Stimulated activated CD4-positive, alpha-beta T cell treated with anti-CD3 and anti-CD28 coated beads, Interleukin-1b, Interleukin-23, amount 100 ng/mL, for 1 hour (primary cell): ENCODE measurements at places on chromosomes 3 and 15.

DNA sequence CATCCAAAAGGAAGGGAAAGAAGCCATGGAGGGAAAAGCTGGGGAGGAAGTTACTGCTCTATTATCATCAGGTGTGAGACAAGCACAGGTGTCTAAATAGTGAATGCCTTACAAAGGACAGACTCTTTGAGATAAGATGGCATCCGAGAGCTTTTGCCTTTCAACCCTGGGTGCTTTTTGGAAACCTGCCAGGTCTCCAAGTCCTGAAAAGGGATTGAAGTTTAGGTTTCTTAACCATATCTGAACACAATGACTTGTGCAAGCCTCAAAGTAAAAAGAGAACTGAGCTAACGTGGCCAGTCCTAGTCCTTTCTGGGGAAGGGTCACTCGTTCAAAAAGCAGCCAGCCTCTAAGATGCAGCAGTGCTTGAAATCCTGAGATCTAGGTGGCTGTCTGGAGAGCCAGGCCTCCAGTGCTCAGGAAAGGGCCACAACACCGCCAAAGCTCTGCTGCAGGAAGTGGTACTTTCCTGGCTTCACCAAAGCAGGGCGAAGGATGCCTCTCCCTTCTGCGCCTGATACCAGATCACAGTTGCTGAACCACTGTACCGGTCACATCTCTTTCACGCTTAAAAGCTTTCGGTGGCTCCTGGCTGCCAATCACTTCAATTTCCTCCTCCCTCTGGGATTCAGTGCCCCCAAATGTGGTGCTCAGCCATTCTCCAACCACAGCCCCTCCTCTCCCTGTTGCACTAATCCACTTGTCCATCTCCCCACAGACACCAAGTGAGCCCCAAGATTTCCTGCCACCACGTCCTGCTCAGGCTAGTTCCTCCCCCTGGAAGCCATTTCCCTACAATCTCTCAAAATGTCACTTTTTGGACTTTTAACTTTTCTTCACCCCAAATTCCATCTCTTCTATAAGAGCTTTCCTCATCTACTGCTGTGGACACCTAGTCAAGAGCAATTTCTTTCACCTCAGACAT, 104.1 kb upstream of the LPP start:
- DNase-seq = no peak

DNA sequence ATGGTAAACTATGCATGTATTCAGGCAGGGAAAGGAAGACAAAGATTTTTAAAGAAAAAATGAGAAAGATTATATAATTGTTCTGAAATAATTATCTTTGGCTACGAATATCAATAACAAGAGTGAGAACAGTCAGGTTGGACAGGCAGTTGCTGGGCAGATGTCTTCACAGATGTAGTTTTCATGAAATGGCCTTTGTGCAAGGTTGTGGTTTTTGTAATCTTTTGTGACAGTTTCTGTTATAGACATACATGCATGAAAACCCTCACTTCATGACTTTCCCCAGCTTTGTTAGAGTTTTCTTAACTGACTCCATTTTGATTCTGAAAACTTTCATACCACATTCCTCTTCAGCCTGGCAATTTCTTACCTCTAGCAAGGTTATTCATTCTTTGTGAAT, 34.9 kb upstream of the SLC25A36 start:
- no peak for DNase-seq

DNA sequence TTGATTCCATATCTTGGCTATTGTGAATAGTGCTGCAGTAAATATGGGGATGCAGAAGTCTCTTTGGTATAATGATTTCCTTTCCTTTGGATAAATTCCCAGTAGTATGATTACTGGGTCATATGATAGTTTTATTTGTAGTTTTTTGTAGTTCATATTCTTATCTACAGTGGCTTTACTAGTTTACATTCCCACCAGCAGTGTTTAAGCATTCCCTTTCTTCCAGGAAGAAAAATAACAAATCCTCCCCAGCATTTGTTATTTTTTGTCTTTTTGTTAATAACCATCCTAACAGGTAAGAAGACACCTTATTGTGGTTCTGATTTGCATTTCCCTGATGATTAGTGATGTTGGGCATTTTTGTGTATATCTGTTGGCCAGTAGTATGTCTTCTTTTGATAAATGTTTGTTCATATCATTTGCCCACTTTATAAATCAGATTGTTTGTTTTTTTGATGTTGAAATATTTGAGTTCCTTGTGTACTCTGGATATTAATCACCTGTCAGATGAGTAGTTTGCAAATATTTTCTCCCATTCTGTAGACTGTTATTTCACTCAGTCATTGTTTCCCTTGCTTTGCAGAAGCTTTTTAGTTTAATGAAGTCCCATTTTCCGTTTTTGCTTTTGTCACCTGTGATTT, 163.3 kb upstream of the THRB start:
- no peak for DNase-seq

DNA sequence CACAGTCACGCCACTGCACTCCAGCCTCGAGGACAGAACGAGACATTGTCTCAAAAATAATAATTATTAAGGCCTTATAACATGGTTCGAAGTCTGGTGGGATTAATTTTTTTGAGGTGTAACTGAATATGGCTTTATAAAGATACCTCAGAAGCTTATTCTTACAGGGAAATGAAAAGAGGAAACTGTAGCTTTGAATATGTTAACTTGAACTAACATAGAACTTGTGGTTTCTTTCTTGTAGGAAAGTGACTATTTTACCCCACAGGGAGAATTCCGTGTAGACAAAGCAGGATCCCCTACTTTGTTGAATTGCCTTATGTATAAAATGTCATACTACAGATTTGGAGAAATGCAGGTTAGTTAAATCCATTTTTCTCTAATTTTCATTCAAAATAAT, 96.3 kb downstream of the STT3B start:
- no peak for DNase-seq

DNA sequence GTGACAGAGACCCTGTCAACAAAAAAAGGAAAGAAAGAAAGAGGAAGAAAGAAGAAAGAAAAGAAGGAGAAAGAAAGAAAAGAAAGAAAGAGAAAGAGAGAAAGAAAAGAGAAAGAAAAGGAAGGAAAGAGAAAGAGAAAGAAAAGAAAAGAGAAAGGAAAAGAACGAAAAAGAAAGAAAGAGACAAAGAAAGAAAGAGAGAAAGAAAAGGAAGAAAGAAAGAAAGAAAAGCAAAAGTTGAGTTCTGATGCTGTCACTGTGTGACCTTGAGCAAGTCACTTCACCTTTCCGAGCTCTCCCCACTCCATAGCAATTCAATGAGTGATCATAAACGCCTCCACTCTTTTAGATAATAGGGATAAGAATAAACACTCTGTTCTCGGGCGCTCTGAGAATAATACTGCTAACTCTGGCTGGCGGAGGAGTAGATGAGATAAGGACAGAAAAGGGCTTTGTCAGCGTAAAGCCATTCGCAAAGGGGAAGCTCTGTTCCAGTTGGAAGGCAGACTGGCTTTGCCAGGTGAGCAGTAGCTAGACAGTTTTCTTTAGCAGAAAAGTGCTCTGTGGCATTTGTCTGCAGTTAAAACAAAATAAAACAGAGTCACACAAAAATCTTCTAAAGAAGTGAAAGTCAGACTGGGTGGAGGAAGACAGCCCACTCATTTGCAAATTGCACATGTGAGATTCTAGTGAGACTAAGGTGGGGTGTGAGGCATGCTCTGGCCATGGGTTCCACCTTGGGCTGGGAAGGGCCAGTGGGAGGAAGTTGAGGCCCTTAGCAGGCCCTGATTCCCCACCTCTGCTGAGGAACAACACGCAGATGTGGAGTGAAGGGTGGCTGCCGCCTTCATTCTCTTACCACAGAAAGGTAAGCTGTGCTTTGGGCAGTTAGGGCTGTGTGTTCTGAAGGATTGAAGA, 9.6 kb upstream of the FLNB start:
- DNase-seq = no peak

DNA sequence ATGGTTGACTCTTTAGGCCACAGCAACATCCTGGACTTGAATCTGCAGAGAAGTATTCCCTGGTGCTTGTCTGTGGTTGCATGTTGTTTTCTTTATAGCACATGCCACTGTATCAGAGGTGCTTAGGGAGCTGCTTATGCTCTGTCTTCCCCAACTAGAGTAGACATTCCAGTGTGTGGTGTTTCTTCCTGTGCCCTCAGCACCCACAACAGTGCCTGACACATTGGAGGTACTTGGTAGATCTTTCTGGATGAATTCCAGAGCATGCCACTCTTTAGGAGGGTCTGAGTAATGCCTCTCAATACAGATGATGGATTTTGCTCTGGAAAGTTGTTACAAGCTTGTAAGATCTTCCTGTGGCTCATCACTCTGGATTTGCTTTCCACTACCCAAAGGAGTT, 117.6 kb downstream of the CHDH start:
- no peak for DNase-seq

GRCh38 chr3:104206925-104207324, 1159.8 kb upstream of the ALCAM start:
- DNase-seq = no peak

GRCh38 chr3:73950865-73951558, 326.3 kb upstream of the PDZRN3 start:
- DNase-seq = no peak

DNA sequence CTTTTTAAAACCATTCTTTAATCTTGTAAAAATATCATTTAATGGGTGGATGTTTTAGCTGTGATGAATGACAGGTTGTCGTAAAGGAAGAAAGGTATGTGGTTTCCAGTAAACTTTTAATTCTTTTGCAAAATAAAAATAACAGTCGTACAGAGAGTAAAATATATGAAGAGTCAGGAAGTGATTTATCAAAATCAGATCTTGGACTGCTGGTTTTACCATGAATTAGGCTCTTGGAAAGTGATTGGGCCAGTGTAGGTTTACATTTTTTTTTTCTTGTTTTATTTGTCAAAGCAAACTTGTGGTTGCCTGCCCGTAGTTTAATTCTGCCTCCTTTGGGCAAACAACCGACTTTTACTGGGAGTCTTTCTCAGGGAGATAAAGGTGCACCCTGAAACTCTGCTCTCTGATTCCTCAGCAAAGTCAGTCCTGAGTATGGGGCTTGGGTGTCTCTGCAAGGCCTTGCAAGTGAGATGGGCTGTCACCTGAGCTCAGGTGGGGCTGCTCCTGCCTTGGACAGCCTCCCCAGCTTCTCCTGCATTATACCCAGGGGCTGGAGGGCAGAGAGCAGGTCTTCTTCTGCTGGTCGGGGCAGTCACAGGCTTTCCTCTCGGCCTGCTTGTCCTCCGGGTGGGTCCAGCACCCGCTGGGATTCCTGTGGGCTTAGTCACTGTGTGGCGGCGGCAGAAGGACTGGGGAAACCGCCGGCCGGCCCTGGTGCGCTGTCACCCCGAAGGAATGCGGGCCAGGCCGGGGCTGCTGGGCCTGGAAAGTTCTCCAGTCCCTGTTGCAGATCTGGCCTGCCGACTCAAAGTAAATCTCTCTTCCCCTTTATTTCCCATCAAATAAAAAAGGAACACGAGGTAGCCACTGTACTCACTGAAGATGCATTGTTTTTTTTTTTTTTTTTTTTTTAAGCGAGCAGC, 79.0 kb downstream of the IGF1R start:
- DNase-seq = no peak

DNA sequence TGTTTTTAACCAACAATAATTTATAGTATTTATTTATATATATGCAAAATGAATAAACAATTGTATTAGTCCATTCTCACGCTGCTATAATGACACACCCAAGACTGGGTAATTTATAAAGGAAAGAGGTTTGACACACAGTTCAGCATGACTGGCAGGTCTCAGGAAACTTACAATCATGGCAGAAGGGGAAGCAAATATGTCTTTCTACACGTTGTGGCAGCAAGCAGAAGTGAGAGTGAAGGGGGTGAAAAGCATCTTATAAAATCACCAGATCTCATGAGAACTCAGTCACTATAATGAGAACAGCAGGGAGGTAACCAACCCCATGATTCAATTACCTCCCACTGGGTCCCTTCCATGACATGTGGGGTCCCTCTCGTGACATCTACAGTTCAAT, 162.8 kb upstream of the SLITRK3 start:
- no peak for DNase-seq

DNA sequence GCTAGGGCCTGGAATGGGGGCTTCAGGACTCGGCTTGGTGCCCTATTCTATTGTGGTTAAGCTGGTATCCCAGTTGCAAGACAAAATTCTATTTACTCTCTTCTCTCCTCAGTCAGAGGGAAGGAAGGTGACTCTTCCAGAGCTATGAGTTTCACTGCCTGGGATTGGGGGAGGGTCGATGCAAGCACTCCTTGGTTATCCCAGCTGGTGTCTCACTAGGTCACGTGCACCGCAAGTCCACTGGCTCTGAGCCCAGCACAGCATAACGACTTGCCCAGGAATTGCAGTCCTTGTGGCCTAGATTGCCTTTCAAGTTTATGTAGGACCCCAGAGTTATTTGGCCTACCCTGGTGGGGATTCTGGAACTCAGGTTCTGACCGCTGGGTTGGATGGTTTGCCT, 958.8 kb downstream of the IGSF11 start:
- DNase-seq = no peak

- no peak for DNase-seq
Observed at GRCh38 chr3:136387031-136387430, 136.9 kb downstream of the PCCB start.

DNA sequence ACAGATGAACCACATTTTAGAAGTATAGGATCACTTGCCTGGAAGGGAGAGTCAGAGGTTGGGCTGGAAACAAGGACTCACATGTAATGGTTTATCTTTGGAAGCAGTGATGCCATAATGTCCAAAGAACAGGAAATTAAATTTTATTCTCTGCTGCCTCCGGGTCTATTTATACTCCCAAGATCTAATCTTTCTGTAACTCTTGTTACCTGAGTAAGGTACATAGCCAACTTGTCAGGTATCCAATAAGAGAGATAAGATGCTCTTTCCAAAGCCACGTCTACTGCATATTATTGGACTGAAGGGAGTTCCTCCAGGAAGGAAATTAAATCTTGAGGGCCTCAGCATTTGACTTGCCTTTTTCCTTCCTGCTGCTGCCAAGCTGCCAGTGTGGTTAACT, 71.0 kb downstream of the CRYGS start:
- no peak for DNase-seq

DNA sequence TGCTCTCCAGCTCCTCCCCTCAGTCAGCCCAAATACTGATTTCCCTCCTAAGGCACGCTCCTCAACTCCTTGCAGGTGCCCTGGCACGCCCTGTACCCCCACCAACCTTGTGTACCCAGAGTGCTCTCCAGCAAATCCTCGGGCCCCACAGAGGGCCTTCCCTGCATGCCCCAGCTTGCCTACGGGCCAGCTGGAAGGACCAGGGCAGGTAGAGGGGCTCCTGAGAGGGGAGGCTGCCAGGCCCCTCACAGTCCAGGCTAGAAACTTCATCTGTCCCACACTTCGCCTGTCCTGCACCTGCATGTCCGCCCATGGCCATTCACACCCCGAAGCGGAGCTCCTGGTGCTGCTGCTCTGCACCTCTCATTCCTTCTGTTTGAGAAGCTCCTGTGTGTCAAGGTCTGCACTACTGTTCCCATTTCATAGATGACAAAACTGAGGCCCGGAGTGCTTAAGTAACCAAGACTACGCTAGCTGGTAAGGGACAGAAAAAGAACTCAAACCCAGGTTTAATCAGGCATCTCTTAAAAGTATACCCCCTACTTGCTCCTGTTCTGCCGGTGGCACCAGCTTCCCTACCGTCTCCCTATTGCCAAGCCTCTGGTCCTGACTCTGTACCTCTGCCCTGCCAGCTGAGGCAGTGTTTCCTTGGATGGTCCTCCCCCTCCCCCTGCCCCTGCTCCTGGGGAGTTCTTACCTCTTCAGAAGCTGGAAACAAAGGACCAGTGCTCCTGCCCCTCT, 35.6 kb downstream of the ZXDC start:
- no peak for DNase-seq

GRCh38 chr3:42443292-42443691, 32.9 kb upstream of the LYZL4 start:
- DNase-seq = no peak
